Stimulated activated CD4-positive, alpha-beta T cell treated with anti-CD3 and anti-CD28 coated beads, Interleukin-1b, Interleukin-23, amount 100 ng/mL, for 1 hour (primary cell): ENCODE measurements at places on chromosomes 12 and 14.

DNA sequence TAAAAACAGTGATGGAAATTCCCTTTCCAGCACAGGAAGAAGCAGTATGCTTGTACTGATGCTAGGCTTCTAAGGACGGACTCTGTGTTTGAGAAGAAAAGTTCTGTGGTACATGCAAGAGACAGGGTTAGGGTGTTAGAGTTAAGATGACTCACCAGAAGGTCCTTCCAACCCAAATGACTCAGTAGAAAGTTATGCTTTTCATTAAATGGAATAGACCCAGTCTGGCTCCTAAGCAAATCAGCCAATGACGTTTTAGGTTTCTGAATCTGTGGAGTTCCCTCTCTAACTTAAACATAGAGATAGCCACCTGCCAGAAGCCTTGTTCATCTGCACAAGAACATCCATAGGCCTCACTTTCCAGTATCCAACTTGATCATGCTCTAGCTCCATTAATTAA lies 5.7 kb downstream of the PTHLH start:
- no peak for DNase-seq

DNA sequence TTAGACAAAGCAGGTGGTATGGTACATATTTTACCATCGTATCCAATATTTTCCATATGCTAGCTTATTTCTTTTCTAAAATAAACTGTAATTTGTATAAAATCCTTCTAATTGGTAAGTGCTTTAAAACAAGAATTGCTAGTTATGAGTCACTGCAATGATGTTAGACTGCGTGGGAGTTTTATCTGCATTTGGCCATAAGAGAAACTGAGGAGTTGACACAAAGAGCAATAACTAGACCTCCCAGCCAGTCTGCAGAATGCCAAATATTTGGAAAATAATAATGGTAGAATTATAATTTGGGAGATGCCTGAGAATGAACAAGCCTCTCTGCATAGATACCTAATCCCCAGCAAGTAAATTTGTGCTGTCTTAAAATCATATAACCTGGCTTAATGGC lies 61.7 kb upstream of the PTPRR start:
- DNase-seq = no peak

DNA sequence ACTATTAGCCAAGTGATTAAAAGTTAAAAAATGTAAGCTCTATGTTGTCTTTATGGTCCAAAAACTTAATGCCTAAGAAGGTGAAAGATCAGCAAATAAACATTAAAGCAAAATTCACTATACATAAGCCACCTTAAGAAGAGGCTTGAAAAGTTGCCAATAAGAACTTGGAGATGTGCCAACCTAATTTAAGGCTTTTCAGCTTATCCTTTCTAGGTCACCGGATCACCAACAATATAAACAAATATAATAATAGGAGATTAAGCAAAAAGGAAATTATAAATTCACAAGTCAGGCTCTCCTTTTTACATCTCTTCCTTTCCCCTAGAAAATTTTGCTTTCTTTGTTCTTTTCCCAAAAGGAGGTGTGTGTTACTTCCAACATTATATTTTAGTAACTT lies 30.9 kb downstream of the SLC2A3 start:
- no peak for DNase-seq

GRCh38 chr12:50589650-50590435 lies 85.1 kb downstream of the DIP2B start:
- no peak for DNase-seq

DNA sequence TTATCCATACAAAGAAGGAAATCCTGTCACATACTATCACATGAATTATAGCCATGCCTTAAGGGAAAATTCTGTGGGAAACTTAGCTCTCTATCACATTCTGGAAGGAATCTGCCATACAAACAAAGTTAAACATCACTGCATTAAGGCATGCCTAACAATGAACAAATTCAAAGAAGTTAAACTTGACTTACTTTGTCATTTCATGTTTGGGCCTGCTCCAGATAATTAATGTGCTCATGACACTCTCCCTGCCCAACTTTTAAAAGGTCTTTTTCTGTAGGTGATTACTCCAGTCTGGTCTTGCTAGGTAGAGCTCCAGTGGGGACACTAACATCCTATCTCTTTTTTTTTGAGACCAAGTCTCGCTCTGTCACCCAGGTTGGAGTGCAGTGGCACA lies 230.5 kb downstream of the AEBP2 start:
- DNase-seq = no peak

DNA sequence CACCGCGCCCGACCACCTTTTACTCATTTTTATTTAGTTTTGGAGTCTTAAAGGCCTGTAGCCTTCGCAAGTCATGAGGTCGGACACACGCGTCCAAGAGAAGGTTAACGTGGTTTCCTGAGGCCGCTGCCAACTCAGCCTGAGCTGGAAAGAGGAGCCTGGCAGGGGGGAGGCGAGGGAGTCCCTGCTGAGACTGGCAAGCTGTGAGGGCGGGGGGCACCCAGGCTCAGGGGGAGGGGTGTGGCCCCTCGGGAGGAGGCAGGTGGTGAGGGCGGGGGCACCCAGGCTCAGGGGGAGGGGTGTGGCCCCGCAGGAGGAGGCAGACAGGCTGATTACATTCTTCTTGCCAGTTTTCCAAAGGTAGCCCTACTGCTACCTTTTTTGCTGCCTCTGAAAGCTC lies 143.2 kb downstream of the PIWIL1 start:
- no peak for DNase-seq
